ENCODE measurements at places on chromosomes 13 and 19. TPM values are rescaled to one million over a fixed set of nuclear protein-coding genes. Genes with fewer than 3 reads are reported as not detected.

DNA sequence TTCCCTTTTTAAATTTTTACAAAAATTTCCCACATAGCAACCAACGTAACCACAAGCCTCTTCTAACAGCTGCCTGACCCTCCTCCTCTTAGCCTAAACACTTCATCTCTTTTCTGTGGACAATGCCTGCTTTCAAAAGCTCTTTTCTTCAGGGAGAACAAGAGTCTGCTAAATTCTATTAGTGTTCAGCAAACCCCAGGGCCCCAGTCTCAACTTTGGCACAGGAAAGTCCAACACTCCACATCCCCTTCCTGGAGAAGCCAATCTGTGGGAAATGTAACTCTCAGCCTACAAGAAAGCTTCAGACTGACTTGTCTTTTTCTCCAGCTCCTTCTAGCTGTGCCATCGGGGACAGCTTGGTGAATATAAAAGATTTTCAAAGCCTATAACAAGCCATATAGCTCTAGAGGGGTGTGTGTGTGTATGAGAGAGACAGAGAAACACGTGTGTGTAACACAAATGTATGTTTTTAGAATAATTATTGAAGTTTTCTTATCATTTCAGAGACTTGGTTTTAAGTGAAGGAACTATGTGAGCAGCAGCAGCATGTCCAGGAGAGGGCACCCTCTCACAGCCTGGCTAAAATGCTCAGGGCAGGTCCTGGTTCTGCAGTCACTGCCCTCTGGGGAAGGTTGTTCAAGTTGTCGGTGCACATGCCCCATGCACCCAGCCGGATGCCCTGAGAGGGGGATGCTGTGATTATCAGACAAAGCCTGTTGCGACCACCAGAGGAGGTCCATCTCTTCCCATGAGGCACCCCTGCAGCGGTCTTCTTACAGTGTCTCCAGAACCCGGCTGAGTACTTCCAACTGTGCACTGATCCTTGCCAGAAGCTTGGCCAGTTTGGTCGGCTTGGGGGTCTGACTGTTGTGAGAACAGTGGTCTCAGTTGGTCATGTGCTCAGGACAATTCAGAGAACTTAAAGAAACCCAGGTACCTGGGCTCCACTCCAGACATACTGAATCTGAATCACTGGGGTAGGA, 34.4 kb downstream of the CCDC70 start:
- DNase-seq, result peak; percentile 80

Gene CASP14
- not detected for total RNA-seq

DNA sequence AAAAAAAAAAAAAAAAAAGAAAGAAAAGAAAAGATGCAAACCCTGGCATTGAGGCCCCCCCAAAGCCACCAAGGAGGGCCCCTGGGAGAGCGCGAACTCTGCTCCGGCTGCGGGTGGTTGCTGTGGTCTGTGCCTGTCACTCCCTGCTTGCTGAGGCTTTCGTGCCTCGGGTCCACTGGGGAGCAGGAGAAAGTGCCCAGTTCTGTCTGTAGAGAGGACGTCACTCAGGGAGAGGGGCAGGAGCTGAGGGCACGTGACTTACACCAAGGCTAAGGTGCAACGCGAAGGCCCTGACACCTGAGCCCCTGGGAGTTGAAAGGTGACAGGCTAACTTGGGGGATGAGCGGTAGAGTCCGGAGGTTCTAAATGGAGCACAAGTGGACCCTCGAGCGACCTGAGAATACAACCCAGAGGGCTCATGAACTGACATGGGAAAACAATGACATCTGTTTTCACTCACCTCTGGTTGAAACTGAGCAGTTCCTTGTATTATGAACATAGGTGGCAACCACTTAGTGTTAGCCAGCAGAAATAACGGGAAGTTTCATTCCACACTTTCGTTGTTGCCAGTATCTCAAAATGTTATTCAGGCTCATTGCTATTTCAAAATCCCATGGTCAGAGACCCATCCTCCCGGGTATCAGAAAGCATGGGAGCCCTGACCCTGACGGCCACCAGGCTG, 69.2 kb upstream of the TM9SF2 start:
- no peak for DNase-seq

GRCh38 chr13:85709721-85710120, 89.5 kb downstream of the SLITRK6 start:
- DNase-seq, result no peak

Gene SOX21
- 0.37 TPM for total RNA-seq

- DNase-seq, result no peak
These were observed at the start of gene PNMA8B for GRCh38 chr19:46495786-46496099. TSS of gene PNMA8B (minus strand) at chr19:46495867. CDS start at chr19:46495465, 402 bp downstream.

DNA sequence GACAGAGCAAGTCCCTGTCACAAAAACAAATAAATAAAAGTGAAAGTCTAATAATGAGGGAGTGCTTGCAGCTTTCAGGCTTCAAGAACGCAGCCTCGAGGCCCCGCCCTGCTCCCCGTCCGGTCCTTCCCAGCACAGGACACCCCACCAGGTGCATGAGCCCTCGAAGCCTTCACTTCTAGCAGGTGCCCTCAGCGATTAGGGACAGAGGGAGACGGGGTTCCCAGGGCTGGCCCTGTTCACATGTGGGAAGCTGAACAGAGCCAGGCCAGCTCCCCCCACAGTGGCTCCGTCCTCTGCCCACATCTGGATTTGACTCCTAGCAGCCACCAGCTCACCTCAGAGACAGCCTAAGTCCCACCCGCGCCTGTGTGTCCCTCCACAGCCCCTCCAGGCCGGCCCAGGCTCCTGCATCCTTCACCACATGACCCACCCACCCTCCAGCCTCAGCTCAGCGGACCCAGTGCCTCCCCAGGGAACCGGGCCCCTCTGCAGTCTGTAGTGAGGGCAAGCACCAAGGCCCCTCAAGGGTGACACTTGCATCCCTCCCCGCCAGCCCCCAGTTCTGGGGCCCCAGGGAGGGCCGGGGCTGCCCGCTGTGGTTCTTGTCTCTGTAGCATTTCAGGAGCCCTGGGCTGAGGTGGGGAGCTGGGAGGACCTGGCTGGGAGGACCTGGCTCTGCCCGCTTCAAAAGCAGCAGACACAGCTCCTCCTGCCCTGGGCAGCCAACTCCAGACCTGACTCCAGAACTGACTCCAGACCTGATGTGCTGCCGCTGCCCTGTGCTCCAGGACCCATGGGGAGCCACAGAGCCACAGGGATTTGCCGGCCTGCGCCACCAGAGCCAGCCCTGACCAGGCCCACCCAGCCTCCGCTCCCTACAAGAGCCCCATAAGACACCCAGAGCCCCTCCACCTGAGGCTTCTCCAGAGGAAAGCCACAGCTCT, 27.2 kb downstream of the GPX4 start:
- DNase-seq, result peak; percentile 40

Gene TSSK6
- total RNA-seq, result 0.68 TPM

DNA sequence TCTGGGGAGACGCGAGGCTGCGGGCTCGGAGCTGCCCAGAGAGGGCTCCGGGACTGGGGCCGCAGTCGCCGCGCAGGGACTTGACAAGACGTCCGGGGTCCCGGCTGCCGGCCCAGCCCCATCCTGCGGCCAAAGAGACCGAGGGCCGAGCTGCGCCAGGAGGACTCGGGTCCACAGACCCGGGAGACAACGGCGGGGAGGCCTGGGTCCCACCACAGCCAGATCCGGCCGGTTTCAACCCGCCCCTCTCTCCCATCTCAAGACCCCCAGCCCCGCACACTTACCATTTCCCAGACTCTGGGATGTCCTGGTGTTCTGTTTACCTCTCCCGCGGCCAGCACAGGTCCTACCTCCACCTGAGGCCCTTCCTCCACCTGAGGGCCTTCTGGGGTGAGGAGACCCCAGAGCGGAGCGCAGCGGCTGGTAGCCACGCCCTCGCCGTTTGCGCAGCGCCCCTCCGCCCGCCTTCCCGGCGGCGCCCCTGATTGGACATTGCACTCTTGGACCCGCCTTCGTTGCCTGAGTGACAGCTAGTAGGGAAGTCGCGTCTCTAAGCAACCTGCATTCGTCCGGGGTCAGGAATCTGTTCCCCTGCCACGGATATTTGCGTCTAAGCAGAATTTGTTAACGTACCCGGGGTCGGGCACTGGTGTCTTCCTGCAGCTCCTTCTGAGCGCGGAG, at the start of gene ZNF709:
TSS of gene ZNF709 (minus strand) at position 446 of the 681 bp plus-strand sequence. CDS start at position 287, 159 bp downstream.
- peak; percentile 89 for DNase-seq

Gene ARID3A
- 9.0 TPM for total RNA-seq

Gene NANOS3
- total RNA-seq, result not detected

- DNase-seq, result no peak
These were observed 3.8 kb upstream of the CASP14 start for GRCh38 chr19:15045506-15045905.

DNA sequence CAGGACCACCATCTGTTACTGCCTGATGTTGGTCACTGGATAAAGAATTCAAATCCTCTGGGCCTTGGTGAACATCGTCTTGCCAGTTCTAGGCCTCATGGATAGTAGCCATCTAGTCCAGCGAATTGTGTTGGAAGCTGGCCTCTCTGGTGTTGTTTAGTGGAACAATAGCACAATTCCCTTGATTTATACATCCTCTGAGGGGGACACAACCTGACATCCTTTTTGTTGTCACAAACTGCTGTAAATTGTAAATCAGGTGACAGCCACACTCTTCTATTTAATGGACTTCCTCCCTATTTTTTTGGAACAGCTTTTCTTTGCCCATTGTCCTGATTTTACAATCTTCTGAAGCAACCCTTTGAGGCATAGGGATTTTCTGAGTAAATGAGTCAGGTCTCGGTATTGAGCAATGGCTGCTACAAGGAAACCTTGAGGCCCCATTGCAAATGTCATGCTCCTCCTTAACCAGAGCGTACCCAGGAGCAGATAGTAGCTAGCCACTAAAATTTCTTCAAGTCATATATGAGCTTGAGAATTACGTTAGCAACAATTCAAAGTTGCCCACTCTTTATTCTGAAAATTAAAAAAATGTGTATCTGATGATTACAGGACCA, 263.3 kb downstream of the COG6 start:
- DNase-seq, result no peak

GRCh38 chr19:52028780-52029123, 573 bp upstream of the ZNF614 start:
- DNase-seq, result no peak

- DNase-seq, result peak; percentile 66
These were observed 604.4 kb upstream of the SPRY2 start for GRCh38 chr13:80945328-80945727.

- no peak for DNase-seq
These were observed 324.8 kb upstream of the PCDH9 start for GRCh38 chr13:67554746-67555452.

Gene CERS1
- 1.3 TPM for total RNA-seq

- DNase-seq, result peak; percentile 79
These were observed 7.5 kb upstream of the LRFN1 start for GRCh38 chr19:39328046-39328705.

GRCh38 chr13:97228850-97229521, 6.9 kb downstream of the MBNL2 start:
- peak; percentile 47 for DNase-seq

DNA sequence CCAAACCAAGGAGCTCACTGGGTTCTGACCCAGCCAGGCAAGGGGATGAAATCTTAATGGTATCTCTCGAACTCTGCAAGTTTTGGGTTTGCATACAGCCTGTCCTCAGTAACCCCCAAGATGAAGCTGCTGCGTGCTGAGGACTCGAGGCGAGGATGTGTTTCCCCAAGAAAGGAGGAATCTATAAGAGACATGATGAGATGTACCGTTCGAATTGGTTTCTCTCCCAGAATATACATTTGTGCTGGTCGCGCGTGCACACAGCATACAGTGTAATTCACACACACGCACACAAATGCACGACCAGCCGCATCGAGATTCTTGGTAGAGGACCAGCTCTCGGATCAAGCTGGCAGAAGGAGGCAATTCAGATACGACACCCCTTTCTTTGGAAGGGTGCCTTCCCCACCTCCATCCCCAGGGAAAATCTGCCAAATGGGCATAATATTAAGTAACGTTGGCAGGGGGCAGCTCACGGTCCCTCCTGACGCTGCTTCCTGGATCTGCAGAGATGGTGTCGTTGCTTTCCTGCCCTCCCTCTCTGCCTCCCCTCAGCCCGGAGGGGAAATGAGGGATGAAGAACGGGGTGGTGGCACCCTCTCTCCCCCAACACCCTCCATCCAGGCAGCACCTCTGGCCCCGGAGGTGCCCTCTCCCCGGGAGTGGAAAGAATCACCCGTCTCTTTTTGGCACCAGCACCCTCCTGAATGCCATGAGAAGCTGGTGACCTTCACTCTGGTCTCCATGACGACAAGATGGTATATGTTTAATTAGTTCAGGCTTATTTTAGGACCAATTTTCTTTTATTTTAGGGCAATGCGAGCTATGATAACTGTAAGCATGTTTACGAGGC, 310.2 kb downstream of the ZNF536 start:
- no peak for DNase-seq

DNA sequence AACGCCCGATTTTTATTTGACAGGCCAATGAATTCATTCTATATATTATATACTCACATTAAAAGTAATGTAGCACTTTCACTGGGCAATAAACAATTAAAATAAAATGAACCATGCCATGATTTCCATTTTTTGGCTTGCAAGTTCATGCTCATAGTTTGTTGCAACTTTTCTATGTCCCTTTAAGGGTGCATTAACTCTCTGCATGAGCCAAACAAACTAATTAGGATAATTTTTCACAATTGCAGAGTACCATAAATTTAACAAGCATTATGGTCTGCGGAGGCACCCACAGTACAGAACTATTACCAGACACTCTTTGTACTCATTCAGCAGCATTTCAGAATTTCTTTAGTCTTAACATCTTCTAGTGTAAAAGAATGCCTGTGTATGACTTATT, 1.4 kb downstream of the LHFPL6 start:
- DNase-seq, result no peak

Gene PLK5
- total RNA-seq, result not detected

DNA sequence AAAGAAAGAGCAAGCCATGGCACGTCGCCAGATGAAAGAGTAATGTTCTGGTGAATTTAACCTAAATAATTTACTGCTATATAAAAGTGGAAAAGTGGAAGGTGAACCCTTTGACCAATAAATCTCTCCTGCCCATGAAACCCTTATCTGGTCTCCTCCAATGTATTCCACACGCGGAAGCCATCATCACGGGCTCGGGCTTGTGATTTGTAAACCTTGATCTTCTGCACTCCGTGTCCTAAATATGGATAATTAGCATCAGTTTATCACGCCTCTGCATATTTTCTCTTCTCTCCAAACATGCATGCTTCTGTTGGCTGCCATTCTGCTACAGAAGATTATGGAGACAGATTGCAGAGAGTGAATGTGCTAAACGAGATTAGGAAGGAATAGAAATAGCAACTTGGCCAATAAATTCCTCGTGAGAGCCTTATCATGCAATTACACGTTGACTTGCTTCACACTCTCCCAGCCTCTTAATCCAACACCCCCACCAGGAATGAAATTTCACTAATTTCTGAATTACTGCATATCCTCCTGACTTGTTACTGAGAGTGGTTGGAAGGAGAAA, 34.5 kb downstream of the SOX1 start:
- no peak for DNase-seq

Gene REEP6
- total RNA-seq, result 1.0 TPM

All from dermis blood vessel endothelial cell (primary cell).